ENCODE measurements at places on chromosomes 5 and 9. TPM values are rescaled to one million over a fixed set of nuclear protein-coding genes. Genes with fewer than 3 reads are reported as not detected.

DNA sequence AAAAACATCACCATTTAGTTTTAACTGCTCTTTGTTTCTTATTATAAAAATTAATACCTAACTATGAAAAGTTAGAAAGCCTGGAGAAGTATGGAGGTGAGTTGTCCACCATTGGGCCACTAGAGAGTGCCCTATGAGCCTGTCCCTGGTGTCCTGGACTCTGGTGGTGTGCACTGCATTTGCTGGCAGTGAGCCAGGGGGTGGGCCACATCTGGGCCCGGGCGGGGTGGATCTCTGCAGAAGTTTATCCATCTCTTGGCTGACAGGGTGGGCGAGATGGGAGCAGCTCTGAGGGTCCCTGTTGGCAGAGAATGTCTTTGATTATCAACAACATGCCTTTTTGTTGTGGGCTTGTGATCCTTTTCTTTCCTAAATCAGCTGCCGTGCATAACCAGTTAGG is 8.2 kb downstream of the TENT4A start:
- H3K4me3 ChIP-seq, result no peak overlapping the region
- DNase-seq, result no peak
- H3K4me1 ChIP-seq, result peaks cover 10% of the 10 kb centered on the region
- H3K36me3 ChIP-seq, result peaks cover 19% of the 10 kb centered on the region

DNA sequence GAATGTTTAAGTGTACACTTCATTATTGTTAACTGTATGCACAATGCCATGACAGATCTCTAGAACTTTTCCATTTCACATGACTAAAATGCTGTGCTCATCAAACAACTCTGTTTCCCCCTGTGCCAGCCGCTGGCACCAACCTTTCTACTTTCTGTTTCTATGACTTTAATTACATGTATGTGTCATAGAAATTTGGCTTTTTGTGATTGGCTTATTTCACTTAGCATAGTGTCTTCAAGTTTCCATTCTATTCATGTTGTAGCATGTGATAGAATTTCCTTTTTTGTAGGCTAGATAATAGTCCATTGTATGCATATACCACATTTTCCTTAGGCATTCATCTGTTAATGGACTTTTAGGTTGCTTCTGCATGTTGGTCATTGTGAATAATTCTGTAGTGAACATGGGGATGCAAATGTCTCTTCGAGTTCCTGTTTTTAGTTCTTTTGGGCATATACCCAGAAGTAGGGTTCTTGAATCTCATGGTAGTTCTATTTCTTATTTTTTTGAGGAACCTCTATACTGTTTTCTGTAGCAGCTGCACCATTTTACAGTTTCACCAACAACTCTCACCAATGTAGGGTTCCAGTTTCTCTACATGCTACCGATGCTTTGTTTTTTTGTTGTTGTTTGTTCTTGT is 184.4 kb upstream of the DMRT1 start:
- H3K4me1 ChIP-seq, result no peaks in the 10 kb centered on the region
- H3K27ac ChIP-seq, result no peak overlapping the region
- no peak for DNase-seq
- H3K27me3 ChIP-seq, result no peaks in the 10 kb centered on the region

GRCh38 chr5:56951126-56951945 is 587 bp downstream of the MIER3 start:
- peak overlapping the region; percentile 92 for H3K4me3 ChIP-seq
- DNase-seq, result no peak
- H3K27me3 ChIP-seq, result no peaks in the 10 kb centered on the region
- H3K4me1 ChIP-seq, result 0 out of 2 replicates have a peak, but pooled peaks cover 5% of the 10 kb centered on the region
- peaks cover 10% of the 10 kb centered on the region for H3K36me3 ChIP-seq

The PTGS1 gene
- 1.8 TPM for total RNA-seq

- DNase-seq, result no peak
- H3K27me3 ChIP-seq, result peaks cover 14% of the 10 kb centered on the region
- H3K4me3 ChIP-seq, result no peak within 1 kb of the TSS
- no peaks in the 10 kb centered on the region for H3K36me3 ChIP-seq
These were observed at the start of gene PCDHGB2 for GRCh38 chr5:141359790-141360426. PCDHGB2 (plus strand) TSS chr5:141359994; CDS start chr5:141360136, 142 bp downstream.

- H3K4me3 ChIP-seq, result no peak overlapping the region
- no peaks in the 10 kb centered on the region for H3K27me3 ChIP-seq
- no peaks in the 10 kb centered on the region for H3K36me3 ChIP-seq
- DNase-seq, result no peak
- no peak overlapping the region for H3K27ac ChIP-seq
- no peaks in the 10 kb centered on the region for H3K4me1 ChIP-seq
These were observed 332.8 kb upstream of the PTGER4 start for GRCh38 chr5:40346901-40347300.
